Pancreas (tissue), 10 donors: ENCODE measurements at places on chromosomes 1 and 21. TPM values are rescaled to one million over a fixed set of nuclear protein-coding genes. Genes with fewer than 3 reads are reported as not detected.

The REG4 gene
- 13.5 TPM for total RNA-seq

The KCNJ15 gene
- 25.2 TPM for total RNA-seq

The OR2L5 gene
- not detected for total RNA-seq

The DDR2 gene
- total RNA-seq, result 7.4 TPM

The PRDM15 gene
- 2.5 TPM for total RNA-seq

The ITPKB gene
- 7.2 TPM for total RNA-seq

The WNT3A gene
- not detected for total RNA-seq

The SPRR5 gene
- total RNA-seq, result not detected

The OLFML3 gene
- total RNA-seq, result 21.5 TPM

The CAPN8 gene
- total RNA-seq, result 1.5 TPM

The FCGR3B gene
- 3.9 TPM for total RNA-seq

The PLEKHG5 gene
- total RNA-seq, result 2.5 TPM

The TRMT1L gene
- total RNA-seq, result 4.4 TPM

The RGS2 gene
- 13.7 TPM for total RNA-seq

The GBP2 gene
- 2.4 TPM for total RNA-seq

The ADGRL4 gene
- total RNA-seq, result 3.2 TPM

The RHD gene
- total RNA-seq, result not detected

The PLPP3 gene
- 22.6 TPM for total RNA-seq

The OTUD3 gene
- total RNA-seq, result 3.5 TPM

The USP48 gene
- total RNA-seq, result 25.4 TPM

The SLC25A34 gene
- total RNA-seq, result 0.57 TPM

The ZBTB8B gene
- 0.03 TPM for total RNA-seq

The RGS5 gene
- total RNA-seq, result 15.7 TPM

The OR2T29 gene
- total RNA-seq, result not detected

The PDZK1 gene
- 9.7 TPM for total RNA-seq

The OR2T11 gene
- total RNA-seq, result not detected

The OR2L3 gene
- total RNA-seq, result not detected

The GFI1 gene
- total RNA-seq, result 5.2 TPM

The ACTL8 gene
- total RNA-seq, result not detected

The MYBPH gene
- not detected for total RNA-seq

The KLHDC9 gene
- total RNA-seq, result 7.0 TPM

The FAM229A gene
- total RNA-seq, result 5.6 TPM

The LRIG2 gene
- 5.9 TPM for total RNA-seq

The MATN1 gene
- total RNA-seq, result not detected

The PKNOX1 gene
- 5.2 TPM for total RNA-seq

The ARID4B gene
- 26.6 TPM for total RNA-seq

The LY9 gene
- 0.14 TPM for total RNA-seq

The GNAI3 gene
- 3.2 TPM for total RNA-seq

The VSIG8 gene
- total RNA-seq, result not detected

The RAB42 gene
- total RNA-seq, result 0.39 TPM

The CSF3R gene
- 5.8 TPM for total RNA-seq
